ENCODE measurements at places on chromosomes 4 and X.

- H3K27me3 ChIP-seq = no peaks in the 10 kb centered on the region
- H3K27ac ChIP-seq = peak overlapping the region; percentile 96
- peaks cover 89% of the 10 kb centered on the region for H3K36me3 ChIP-seq
- ATAC-seq = peak; percentile 21
Observed at GRCh38 chrX:48934581-48935300, 15.9 kb upstream of the PIM2 start.

DNA sequence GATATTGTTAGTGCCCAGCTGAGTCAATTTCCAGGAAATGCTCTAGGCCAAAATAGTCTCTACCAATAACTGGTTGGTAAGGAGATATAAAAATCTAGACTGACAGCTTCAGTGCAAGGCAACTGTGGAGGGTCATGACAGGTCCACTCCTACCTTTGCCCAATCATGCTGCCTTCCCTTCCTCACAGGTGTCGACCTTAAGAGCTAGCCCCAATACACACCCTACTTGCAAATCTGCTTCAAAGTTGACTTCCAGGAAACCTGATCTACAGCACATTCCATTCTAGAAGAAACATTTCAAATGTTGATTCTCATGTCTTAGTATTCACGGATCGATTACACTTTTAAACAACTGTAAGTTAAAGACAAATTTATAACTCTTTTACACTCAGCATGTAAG is 1455.5 kb downstream of the TECRL start:
- H3K36me3 ChIP-seq = no peaks in the 10 kb centered on the region
- no peaks in the 10 kb centered on the region for H3K4me1 ChIP-seq
- no peak overlapping the region for H3K27ac ChIP-seq
- H3K4me3 ChIP-seq = no peak overlapping the region

DNA sequence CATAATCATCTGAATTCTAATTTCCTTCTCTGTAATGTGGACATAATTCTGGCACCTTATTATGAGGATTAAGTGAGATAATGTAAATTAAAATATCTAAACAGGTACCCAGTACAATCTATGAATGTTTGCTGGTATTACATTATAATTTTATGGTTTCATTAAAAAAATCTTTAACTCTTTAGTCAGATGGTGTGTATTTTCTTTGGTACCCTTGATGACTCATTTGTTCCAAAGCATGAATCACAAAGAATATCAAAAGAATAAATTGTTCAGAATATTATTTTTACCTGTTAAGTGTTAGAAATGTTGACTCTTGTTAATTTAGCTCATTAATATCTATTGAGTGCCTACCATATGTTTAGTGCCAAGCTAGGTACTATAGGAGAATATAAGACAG is 74.3 kb downstream of the SNX25 start:
- no peak overlapping the region for H3K27ac ChIP-seq
- H3K4me1 ChIP-seq = peaks cover 7% of the 10 kb centered on the region
- H3K36me3 ChIP-seq = peaks cover 15% of the 10 kb centered on the region
- H3K27me3 ChIP-seq = no peaks in the 10 kb centered on the region

- H3K27ac ChIP-seq = no peak overlapping the region
- no peak for ATAC-seq
- H3K4me1 ChIP-seq = no peaks in the 10 kb centered on the region
- no peak overlapping the region for H3K4me3 ChIP-seq
- no peaks in the 10 kb centered on the region for H3K36me3 ChIP-seq
Observed at GRCh38 chr4:127118681-127119080, 514.1 kb upstream of the INTU start.

- ATAC-seq = peak; percentile 23
- peaks cover 18% of the 10 kb centered on the region for H3K4me1 ChIP-seq
- H3K27me3 ChIP-seq = no peaks in the 10 kb centered on the region
- H3K36me3 ChIP-seq = no peaks in the 10 kb centered on the region
- H3K27ac ChIP-seq = peak overlapping the region; percentile 85
Observed at GRCh38 chr4:8199594-8200301, 658 bp downstream of the SH3TC1 start.

DNA sequence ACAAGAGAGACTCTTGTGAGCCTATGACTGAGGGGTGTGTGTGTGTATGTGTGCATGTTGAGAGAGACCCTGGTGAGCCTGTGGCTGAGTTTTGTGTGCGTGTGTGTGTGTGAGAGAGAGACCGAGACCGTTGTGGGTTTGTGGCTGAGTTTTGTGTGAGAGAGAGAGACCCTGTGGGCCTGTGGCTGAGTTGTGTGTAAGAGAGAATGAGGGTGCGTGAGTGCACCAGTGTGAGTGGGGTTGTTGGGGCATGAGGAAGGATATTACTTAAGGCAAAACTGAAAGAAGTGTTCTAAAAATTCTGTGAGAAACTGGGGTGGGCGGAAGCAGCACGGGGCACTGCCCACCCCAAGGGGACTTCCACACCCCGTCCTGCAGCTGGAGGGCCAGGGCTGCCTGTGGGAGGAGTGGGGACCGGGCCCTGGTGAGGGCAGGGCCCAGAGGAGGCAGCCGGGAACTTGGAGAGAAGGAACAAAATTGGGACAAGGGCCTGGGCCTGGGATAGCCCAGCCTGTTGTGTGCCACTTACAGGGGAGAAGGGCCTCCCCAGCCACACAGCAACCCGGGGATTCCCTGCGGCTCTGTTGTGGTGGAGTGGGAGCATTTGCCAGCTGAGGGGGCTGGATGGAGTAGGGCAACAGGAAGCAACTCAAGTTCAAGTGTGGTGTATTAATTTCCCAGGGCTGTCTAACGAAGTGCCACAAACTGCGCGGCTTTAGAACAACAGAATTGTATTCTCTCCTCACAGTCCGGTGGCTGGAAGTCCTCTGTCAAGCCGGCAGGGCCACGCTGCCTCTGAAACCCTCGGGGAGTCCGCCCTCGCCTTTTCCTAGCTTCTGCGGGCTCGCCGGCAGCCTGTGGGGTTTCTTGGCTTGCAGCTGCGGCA is 22.1 kb downstream of the TMEM131L start:
- H3K27ac ChIP-seq = peak overlapping the region; percentile 86
- H3K4me3 ChIP-seq = peak overlapping the region; percentile 78
- ATAC-seq = peak; percentile 62
- peaks cover 39% of the 10 kb centered on the region for H3K36me3 ChIP-seq
- no peaks in the 10 kb centered on the region for H3K27me3 ChIP-seq

- no peak for ATAC-seq
- H3K4me1 ChIP-seq = no peaks in the 10 kb centered on the region
- H3K36me3 ChIP-seq = no peaks in the 10 kb centered on the region
- H3K27ac ChIP-seq = no peak overlapping the region
- H3K27me3 ChIP-seq = no peaks in the 10 kb centered on the region
Observed at GRCh38 chr4:187603093-187604025, 392.2 kb upstream of the ZFP42 start.

- no peak for ATAC-seq
- no peak overlapping the region for H3K27ac ChIP-seq
- no peak overlapping the region for H3K4me3 ChIP-seq
- H3K27me3 ChIP-seq = no peaks in the 10 kb centered on the region
- no peaks in the 10 kb centered on the region for H3K4me1 ChIP-seq
Observed at GRCh38 chr4:85446141-85446861, 28.6 kb upstream of the ARHGAP24 start.

Data from activated T-helper 17 cell treated with anti-CD3 and anti-CD28 coated beads, Interleukin-2, amount 50 U/mL, for 72 hours (primary cell).